Fibroblast of skin of left biceps (primary cell): ENCODE measurements at places on chromosomes 7 and 10.

DNA sequence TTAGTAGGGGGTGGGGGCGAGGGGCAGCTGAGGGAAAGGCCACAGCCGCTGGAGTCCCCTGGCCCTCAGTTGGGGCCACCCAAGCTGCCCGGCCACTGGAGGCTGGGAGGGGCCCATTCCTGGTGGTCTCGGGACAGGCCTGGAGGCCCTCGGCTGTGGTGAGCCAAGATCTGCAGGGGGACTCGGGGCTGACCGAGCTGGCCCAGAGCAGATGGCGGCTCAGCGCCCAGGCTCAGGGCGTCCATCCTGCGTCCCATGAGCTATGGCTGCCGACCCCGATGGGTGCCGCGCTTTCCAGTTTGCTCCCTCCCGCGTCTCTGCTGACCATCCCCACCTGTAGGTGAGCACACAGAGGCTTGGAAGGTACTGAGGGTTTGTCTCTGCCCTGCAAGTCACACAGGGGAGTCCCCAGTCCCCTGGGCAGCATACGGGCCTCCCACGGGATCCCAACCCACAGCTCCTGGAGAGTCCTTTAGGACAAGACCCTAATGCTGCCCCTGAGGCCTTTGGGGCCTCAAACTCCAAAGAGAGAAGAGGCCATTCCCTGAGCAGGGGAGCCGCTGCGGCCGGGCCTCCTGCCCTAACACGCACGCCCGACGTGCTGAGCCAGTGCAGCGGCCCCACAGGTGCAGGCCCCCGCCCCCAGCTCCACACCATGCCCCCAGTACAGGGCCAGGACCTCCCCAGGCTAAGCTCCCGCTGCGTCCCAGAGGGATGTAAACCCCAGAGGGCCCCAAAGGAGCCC, 107.2 kb downstream of the MICALL2 start:
- no peak for DNase-seq

- DNase-seq, result no peak
Observed at GRCh38 chr10:61286686-61287085, 166.5 kb downstream of the TMEM26 start.

DNA sequence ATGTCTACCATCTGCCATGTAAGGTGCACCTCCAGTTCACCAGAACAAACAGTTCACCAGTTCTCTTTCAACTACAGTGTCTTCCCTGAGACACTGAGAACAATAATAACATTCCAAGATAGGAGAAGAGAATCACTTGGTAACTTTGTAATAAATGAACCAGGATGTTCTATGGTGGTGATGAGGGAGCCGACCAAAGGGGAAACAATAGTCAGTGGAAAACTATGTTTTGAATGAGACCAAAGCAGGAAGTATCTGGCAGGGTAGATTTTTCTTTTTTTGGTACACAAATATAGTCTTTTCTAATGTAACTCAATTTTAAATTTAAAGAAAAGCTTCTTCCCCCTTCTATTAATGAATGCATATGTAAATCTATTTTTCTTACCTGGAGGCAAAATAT, 20.0 kb downstream of the HYAL4 start:
- no peak for DNase-seq

GRCh38 chr10:100868382-100868781, 44.4 kb upstream of the SLF2 start:
- DNase-seq, result no peak

DNA sequence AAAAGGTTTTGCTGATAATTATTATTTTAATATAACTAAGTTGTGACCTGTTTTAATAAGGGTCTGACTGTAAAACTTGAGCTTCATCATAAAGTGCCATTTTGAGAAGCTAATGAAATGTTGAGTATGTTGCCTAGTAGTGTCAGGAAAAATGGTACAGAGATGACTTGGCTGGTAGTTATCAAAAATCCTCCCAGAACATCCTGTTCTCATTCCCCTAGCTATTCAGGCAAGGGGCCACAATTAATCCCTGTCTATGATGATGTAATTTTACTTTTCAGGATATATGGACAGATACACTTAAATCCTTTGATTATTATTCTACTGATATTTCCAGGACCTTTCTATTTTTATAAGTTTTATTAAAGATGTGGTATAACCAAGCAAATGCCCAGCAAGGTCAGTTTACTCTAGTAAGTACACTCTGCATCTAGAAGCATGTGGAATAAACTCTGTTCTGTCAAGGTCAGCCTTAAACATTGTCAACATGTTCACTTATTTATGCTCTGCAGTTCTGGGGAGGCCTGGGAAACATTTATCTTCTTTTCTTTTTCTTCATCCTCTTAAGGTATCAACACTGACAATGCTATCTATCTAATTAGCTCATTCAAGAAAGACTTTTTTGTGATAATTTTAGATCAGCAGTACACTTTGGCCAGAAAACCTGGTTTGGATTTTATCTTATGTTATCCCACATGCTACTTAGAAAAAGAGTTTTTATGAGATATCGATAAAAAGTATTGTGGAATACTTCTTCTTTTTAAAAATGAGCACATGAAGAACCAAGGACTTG, 32.1 kb downstream of the BTRC start:
- DNase-seq, result no peak
